ENCODE measurements at places on chromosomes 16 and 17.

- DNase-seq: no peak
Measured at GRCh38 chr16:20940871-20941635, 40.5 kb downstream of the LYRM1 start.

GRCh38 chr16:89458967-89459366 lies 31.4 kb downstream of the ANKRD11 start:
- DNase-seq: no peak

- DNase-seq: no peak
Measured at GRCh38 chr16:89550421-89551007, 10.0 kb upstream of the RPL13 start.

DNA sequence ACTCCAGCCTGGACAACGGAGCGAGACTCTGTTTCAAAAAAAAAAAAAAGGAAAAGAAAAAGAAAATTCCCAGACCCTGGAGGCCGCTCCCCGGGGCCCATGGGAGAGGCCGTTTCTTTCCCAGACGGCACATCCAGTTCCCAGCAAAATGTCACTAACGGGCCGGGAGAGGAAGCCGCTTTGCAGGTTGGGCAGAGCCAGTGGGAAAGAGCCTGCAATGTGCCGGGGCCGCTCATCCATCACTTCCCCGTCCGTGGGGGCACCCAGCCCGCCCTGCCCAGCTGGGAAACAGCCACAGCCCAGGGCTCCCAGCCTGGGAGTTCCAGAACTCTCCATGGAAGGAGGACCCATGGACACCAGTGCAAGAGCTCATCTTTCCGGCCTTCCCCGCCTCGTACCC lies 41.8 kb upstream of the PABPN1L start:
- DNase-seq: no peak

GRCh38 chr17:79473111-79473875 lies 137.6 kb downstream of the RBFOX3 start:
- DNase-seq: no peak

DNA sequence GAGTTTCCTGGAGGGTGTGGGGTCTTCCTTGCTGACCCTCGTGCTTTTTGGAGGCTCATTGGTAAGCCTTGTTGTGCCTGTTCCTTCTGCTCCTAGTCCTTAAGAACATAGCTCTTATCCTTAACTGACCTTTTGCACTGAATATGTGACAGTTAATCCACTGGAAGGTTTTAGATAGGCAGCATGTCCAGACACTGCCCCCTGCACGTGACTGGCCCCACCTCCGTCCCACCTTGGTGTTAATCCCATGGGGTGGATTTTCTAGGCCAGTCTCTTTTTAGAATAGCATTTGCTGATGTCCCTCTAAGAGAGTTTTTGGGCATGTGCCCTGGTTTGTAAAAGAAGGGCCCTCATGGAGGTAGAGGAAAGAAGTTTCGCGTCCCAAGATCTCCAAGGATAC lies 58.3 kb downstream of the RBFOX1 start:
- DNase-seq: no peak

- no peak for DNase-seq
Measured at GRCh38 chr16:1071561-1072225, 854 bp upstream of the SSTR5 start.

GRCh38 chr17:4840893-4841242 lies 7.7 kb downstream of the MINK1 start:
- no peak for DNase-seq

DNA sequence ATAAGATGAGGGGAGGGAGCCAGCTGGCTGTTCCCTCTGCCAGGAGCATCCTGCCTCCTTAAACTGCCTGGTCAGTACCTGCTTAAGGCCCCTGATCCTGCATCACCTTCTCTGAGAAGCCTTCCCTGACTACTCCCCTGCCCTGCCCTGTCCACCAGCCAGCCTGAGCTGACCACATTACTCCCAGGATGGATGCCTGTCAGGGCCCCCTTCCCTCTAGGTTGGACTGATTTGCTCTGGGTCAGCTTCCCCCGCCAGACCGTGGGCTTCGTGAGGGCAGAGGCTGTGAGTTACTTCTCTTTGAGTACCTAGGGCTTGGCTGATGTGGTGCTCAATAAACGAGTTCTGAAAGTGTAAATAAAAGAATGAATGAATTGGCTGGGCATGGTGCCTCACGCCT lies 63.3 kb downstream of the WSB1 start:
- no peak for DNase-seq

DNA sequence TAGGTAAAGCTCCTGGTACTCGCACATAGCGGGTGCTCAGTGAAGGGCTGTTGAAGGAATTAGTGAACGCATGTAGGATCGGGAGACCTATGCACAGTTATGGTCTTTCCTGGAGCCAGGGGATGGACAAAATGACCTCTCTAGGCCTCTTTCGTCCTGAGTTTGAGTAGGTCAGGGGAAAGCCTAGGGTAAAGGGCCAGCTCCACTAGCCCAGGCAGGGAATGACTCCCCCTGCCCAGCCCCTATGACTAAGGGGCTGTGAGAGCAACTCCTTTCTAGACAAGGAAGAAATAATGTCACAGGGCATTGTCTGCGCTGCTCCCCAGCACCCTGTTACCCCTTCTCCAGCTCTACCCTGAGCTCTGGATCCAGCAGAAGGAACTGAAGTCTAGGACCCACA lies 24.6 kb upstream of the FMNL1 start:
- no peak for DNase-seq

- no peak for DNase-seq
Measured at GRCh38 chr17:21171970-21172510, 41.9 kb downstream of the TMEM11 start.

GRCh38 chr17:57572600-57572999 lies 172.5 kb downstream of the CCDC182 start:
- no peak for DNase-seq

- no peak for DNase-seq
Measured at GRCh38 chr17:81431545-81432482, 36.6 kb downstream of the BAHCC1 start.

DNA sequence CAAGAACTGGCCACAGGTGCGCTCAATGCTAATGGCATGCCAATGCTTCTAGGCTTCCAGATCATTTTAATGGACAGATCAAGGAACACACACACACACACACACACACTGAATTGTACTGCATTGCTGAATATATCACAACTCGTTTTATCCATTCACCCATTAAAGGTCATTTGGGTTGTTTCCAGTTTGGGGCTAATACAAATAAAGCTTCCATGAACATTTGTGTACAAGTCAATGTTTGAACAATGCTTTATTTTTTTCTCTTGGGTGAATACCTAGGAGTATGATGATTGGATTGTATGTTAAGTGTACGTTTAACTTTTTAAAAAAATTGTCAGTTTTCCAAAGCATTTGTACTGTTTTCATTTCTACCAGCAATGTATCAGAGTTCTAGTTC lies 3.6 kb upstream of the PCTP start:
- DNase-seq: no peak

GRCh38 chr16:83520596-83520995 lies 287.2 kb upstream of the HSBP1 start:
- DNase-seq: no peak

GRCh38 chr16:78535098-78535497 lies 435.6 kb downstream of the WWOX start:
- DNase-seq: no peak

DNA sequence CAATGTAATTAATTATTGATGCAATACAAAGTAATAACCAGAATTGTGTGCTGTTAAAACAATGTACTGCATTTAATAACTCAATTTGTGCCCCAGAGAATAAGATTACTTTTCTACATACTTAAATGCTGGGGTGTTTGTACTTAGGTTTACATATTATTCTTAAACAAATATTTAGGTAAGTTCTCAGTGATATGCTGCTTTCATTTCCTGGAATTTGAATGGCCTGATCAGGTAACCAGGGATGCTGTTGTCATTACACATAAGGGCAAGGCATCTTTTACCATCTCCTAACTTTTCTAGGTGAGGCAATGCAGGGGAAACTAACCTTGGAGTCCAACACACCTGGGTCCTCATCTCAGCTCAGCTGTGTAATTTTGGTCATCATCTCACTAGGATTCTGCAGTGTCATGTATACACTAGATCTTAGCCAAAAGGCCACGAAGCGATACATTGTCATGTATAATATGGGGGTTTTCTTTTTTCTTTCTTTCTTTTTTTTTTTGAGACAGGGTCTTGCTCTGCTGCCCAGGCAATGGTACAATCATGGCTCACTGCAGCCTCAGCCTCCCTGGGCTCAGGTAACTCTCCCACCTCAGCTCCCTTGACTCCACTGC lies 45.2 kb downstream of the MYO1D start:
- no peak for DNase-seq

- peak; percentile 4 for DNase-seq
Measured at GRCh38 chr16:47037396-47037745, 63.9 kb upstream of the DNAJA2 start.

DNA sequence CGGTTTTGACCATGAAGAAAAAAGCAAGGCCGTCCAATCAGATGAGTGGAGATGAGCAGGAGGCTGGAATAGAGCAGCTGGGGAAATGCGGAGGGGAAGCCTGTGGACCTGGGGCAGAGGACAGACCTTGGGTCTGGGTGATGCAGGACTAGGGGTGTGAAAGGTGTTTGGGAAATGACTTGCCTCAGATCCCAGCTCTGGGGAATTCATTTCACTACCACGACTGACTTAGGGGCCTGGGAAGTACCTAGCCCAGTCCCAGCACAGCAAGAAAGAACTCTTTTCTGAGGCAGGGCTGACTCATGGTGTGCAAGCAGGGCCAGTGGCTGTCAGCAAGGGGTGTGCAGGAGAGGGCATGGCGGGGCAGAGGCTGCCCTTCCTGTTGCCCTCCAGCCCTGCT lies 14.8 kb downstream of the DNAI2 start:
- no peak for DNase-seq

- DNase-seq: no peak
Measured at GRCh38 chr17:16887523-16888095, 84.3 kb downstream of the TNFRSF13B start.

DNA sequence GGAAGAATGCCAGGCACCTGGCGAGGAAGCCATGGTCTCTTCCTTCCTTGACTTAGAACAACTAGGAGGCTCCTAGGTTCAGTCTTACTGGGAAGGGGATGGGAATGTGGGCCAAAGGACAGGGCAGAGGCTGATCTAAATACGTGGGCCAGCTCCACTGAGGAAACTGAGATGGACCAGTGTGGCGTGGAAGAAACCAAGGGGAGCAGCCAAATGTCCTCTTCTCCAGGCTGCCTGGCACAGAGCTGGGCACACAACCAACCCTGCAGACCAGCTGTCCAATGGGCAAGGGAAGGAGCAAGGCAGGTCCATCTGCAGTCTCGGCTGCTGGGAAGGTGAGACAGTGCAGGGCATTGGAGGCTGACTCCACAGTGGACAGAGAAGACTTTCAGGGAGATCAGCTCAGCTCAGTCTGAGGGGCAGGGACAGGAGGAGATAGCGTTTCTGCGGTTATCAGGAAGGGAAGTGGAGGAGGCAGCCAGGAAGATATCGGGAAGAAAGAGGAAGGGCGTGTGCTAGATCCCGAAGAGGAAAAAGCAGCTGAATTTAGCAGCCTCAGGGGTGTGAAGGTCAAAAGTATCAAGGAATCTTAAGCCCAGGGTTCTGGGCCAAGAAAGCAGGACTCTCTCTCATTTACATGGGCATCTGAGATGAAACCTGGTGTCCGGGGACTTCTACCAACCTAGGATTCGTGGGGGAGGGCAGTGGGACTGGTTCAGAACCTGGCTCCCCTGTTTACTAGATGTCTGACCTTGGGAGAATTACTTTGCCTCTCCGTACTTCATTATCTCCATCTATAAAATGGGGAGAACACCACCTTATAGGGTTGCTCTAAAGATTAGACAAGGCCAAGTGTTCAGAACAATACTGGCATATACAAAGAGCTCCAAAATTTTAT lies 1.8 kb downstream of the KIFC3 start:
- DNase-seq: peak; percentile 51

DNA sequence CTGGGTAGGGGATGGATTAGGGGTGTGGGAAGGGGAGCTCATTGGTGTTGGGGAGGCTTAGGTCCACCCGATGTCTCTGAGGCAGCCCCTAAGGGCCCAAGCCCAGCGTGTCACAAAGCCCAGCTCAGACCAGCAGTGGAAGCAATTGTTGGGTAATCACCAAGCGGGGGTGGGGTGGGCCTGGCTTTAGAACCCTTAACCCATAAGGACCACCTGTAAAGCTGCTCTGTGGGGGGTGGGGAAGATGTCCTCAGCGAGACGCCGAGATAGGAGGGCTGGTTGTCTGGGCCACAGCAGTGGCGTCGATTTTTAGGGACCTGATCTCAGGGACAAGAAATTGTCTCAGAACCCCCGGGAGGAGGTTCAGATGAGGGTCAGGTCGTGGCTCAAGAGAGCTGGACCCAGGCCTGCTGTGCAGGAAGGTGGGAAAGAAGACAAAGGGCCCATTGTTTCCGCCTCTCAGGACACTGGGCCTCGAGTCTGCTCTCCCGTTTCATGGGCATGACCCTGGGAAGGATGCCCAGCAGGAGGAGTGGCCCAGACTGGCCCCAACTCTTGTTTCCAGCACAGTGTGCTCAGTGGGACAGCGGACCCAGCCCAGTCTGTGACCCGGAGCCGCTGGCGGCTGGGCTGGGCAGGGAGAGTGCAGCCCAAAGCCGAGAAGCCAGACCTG lies 15.9 kb downstream of the ST6GALNAC2 start:
- DNase-seq: no peak

- DNase-seq: no peak
Measured at GRCh38 chr16:74169066-74169465, 127.5 kb upstream of the PSMD7 start.
